ENCODE measurements at places on chromosomes 12 and 14.

GRCh38 chr12:49537231-49537751, 1.5 kb upstream of the KCNH3 start:
- no peak for DNase-seq

GRCh38 chr14:64715628-64716412, 11.6 kb downstream of the PLEKHG3 start:
- DNase-seq, result no peak

DNA sequence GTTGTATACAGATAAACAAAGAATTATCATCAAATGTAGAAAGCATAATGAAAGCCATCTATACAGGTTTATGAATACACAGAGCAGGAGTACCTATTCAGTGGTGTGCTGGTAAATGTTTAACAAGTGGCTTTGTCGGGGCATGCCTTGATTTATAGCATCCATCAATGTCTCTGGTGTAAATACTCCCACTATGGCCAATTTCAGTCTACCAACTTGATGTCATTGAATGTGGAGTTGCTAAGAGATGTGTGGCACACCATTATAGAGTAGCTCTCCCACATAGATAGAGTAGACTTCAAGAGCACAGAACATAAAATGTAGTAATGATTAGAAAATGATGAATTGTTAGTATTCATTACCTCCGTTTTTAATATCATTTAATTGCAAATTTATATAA, 9.3 kb downstream of the GRIP1 start:
- no peak for DNase-seq

- DNase-seq, result no peak
Measured at GRCh38 chr14:37546621-37547447, 48.2 kb downstream of the FOXA1 start.

DNA sequence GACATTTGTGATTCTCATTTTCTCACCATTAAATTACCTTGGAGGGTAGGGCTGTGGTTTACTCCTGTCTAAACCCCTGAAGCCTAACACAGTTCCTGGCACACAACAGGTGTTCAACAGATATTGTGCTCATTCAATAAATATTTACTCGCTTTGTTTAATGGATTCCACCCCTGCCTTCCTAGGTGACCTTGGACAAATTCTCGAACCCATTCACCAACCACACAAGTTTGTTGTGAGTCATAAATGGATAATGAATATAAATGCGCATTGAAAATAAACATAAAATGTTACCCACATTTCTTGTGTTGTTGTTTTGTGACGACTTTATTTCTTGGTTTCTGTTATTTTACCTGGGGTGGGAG, 362 bp upstream of the TSFM start:
- DNase-seq, result no peak

- no peak for DNase-seq
Measured at GRCh38 chr12:26226122-26226521, 30.7 kb downstream of the SSPN start.

- no peak for DNase-seq
Measured at GRCh38 chr14:42224053-42224888, 617.6 kb downstream of the LRFN5 start.

GRCh38 chr14:92719890-92720323, 28.5 kb downstream of the LGMN start:
- no peak for DNase-seq

DNA sequence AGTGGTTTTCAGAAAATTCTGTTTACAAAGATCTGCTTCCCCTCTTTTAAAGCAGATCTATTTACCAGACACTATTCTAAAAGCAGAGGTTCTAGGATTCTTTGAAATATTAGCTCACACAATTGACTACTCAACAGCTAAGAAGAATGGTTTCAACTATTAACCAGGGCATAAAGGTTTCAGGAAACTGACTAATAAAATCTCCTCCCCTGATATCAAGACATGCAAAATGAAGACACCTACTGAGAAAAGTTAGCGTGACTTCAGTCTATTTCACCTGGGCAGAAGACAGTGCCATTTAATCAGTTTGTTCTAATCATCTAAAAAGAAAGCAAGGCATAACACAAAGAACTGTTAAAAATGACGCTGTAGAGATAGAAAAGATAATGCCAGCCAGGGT, 22.2 kb downstream of the DAD1 start:
- no peak for DNase-seq

DNA sequence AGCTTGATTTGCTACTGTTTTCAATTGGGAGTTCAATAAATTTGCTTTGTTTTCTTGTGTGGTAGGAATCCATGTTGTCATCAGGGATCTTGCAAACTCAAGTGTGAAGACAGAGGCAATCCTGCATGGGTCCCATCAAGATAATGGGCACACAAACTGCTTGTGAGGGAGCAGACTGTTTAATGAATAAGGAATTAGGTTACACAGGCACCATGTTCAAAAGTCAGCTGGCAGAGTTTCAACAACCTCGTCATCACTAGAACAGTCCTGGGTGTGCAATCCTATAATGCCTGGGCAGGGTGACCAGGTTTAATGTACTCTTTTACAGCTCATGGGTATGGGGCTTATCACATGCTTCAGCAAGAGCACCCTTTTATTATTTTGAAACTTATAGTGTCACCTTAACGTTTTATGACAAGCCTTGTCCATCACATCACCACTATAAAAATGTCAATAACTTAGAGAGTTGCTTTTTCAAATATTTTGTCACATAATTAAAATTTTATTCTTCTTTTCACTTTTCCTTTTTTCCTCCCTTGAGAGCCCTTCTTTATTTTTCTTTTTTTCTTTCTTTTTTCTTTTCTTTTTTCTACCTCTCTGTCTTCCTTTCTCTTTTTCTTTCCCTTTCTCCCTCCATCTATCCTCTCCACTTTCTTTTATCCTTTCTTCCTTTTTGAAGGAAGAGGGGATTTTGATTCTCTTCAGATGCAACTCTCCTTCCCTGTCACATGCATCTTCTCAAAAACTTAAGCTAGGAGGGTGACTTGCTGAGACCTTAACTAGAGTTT, 252.2 kb upstream of the ATP2B1 start:
- DNase-seq, result no peak

DNA sequence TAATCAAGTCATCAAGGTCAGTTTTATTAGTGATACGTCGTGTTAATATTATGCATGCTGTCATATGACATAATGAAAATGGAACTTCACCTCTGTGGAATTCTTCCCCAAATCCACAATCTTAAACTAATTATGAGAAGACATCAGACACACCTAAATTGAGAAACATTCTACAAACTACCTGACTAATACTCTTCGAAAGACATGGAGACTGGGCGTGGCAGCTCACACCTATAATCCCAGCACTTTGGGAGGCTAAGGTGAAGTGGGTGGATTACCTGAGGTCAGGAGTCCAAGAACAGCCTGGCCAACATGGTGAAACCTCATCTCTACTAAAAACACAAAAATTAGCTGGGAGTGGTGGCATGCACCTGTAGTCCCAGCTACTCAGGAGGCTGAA, 33.3 kb upstream of the KRAS start:
- no peak for DNase-seq

DNA sequence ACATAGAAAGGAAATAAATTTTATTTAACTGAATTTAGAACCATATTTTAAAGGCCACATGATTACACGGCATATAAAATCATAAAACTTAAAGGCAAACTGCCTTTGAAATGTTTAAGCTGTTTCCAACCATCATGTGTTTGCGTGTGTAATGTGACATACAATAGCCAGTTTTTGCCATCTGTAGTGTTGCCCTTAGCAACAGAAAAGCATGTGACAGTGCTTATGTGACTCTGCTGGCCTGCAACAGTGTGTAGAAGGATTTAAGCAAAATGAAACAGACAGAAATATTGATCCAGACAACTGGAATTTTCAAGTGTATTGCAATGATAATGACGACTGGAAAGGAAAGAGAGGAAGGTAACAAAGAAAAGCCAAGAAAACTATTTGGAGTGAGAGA, 49.5 kb downstream of the TSPAN19 start:
- DNase-seq, result no peak
